ENCODE measurements at places on chromosomes 11 and 22.

DNA sequence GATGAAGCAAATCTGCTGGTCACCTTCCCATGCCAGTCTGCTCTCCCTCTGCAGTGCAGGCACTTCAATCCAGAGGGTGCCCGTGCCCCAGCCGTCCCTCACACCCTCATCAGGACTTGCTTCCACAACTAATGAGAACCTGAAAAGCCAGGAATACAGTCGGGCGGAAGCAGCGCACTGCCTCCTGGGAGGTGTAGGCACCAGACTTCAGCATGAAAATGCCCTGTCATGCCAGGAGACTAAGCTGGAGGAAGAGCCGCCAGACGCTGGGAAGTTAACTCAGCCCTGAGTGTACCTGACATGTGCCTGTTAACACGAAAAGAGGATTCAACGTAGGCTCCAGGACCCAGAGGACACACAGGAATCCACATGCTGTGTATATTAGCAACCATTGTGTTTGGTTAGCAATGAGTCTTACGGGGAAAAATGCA is 40.1 kb upstream of the FLI1 start:
- no peak for DNase-seq

DNA sequence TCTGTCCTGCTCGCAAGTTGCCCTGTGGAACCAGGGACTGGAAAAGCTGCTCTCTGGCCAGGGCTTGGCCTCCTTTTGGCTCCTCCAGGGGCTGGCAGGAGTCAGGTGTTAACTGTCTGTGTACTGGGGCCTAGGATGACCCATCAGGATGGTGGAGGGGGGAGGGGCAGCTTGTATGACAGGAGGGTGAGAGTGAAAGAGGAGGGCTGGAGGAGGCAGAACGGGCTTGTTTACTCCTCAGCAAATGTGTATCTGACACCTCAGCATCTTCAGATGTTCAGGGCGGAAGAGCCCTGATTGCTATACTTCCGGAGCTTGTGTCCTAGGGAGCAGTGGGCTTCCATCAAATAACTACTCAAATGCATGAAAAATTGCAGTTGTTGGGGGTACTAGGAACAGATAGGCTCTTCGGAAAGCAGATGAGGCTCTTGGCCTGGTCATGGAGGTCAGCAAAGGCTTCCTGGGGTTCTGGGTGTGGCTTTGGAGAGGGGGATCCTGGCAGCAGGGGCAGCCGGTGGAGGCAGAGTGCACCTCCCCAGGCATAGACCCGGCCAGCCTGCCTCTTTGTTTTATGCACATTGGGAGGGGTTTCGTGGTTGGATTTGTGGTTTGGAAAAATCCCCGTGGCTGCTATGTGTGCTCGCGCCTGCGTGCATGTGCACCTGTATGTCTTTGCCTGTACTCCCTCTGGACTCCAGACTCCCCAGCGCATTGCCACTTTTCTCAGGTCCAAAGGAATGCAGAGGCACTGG is 31.2 kb downstream of the CD82 start:
- no peak for DNase-seq

GRCh38 chr11:62142921-62143320 is 19.1 kb downstream of the INCENP start:
- DNase-seq: no peak

- DNase-seq: no peak
These were observed 5.1 kb upstream of the DRG1 start for GRCh38 chr22:31394326-31394725.

All from KG1 (cell line).